ENCODE measurements at places on chromosomes 6 and 20.

GRCh38 chr6:12149944-12150510 is 137.9 kb downstream of the HIVEP1 start:
- DNase-seq = no peak

DNA sequence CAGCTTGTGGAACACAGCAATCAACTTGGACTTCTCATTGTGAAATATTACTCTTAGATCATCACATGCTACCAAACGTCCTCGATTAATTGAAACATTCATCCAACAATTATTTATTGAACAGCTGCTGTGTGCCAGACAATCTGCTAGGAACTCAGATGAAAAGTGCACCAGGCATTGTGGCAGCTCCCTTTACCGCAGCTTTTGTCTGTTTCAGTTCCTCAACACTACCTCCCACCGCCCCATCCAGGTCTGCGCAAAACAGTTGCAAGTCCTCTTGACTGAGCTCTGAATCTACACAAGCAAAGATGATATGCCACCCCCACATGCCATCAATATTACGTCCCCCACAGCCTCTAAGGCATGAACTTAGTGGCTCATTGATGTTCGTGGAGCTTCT is 1094.4 kb upstream of the MAP3K7 start:
- DNase-seq = no peak

- no peak for DNase-seq
Measured at GRCh38 chr6:126176282-126176681, 163.6 kb upstream of the CENPW start.

DNA sequence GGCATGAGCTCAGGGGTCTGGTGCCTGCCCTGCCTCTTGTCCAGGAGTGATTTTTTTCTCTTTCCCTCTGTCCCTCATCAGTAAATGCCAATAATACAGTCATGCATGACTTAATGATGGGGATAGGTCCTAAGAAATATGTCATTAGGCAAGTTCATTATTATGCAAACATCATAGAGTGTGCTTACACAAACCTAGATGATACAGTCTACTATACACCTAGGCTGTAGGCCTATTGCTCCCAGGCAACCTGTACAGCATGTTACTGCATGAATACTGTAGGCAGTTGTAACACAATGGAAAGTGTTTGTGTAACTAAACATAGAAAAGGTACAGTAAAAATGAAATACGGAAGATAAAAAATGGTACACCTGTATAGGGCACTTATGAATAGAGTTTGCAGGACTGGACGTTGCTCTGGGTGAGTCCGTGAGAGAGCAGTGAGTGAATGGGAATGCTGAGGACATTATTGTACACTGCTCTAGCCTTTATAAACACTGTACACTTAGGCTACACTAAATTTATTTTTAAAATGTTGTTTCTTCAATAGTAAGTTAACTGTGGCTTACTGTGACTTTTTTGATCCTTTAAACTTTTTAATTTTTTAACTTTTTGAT is 22.1 kb downstream of the PBOV1 start:
- DNase-seq = no peak

GRCh38 chr6:17475606-17476244 is 82.3 kb downstream of the CAP2 start:
- DNase-seq = no peak
